T-helper 2 cell (primary cell): ENCODE measurements at places on chromosomes 16 and 17.

- DNase-seq, result no peak
Observed at GRCh38 chr17:28252436-28252835, 66.6 kb upstream of the TMEM97 start.

- DNase-seq, result no peak
Observed at GRCh38 chr16:58127033-58127556, 2.1 kb downstream of the CFAP20 start.

DNA sequence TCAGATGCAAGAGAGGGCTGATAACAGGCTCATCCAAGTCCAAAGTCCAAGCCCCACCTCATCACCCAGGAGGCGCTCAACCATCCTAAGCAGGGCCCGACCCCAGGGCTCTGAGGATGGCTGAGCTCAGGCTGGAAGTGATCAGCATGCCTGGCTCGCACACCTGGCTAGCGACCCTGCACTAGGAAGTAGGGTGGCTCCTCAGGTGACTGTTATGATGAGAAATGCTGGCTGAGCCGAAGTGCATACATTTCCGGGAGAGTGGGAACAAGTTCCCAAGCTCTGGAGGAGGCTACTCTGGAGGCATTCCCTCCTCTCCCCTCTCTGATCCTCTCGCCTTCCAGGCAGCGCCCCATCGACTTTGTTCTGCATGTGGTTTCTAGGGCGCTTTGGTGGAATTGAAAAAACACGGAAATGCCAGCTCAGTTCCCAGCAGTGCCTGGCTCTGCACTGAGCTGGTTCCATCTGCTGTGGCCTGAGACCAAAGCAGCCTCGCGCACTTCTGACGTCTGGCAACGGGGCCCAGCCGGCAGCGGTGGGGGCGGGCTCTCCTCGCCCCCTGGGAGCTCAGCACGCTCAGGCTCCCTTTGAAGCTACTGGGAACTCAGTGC lies 130.3 kb downstream of the IRF8 start:
- DNase-seq, result no peak

DNA sequence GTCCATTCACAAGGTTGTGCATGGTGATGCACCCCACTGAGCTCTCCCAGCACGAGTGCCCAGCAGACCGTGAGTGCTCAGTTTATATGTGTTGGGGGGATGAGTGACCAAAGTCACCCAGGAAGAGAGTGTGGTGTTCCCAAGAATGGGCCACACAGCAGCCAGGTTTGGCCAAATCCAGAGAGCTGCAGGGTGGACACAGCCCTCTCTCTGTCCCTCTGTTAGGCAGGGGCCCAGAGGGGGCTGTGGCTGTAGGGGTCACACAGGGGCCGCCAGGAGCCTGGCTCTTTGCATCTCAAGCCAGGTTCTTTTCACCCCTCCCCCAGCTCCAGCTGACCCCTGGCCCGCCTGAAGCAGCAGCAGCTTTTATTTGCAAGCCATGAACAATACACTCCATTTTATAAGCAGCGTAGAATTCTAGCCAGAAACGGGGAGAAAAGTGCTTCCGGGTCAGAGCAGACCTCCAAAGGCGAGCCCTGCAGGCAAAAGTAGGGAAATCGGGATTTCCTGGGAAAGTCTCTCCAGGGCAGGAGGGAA lies 13.3 kb downstream of the COTL1 start:
- DNase-seq, result no peak

DNA sequence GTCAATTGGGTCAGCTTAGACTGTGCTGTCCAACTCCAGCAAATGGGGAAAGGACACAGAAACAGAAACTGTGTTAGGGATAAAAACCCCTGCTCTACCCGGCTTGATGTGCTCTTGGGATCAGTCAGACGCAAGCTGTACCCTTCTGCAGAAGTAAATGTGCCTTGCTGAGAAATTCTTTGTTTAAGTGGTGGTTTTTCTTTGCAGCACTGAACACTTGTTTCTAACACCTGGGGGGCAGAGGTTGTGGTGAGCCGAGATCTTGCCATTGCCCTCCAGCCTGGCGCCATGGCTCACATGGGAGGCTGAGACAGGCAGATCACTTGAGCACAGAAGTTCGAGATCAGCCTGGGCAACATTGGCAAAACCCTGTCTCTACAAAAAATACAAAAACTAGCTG lies 18.5 kb upstream of the ARL4D start:
- DNase-seq, result no peak

DNA sequence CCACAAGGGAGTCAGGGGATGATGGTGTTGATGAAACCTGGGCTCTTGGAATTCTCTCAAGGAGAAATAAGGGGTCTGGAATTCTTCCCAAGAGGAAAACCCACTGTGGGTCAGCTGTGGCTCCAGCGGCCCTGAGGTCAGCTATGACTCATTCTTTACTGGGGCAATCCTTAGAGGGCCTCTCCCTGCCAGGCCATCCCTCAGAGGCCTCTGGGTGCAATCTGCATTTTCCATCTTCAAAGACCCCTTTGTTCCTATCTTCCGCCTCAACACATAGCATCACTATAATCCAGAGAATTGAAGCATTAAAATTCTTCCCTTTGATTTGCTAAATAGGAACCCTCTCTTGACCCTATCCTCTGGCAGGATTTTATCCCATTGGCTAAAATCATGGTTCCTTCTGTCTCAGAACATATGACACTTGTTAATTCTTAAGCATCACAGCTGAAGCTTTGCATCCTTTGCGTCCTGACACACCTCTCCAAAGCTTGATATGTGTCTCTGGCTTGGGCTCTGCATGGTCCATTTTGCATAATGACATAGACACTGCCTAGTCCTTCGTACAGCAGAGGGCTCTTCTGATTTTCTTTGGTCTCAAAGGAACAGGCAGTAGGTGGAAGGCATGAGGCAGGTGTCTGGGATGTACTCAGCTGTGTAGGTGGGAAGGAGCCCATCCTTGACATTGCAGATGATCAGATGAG lies 4.4 kb upstream of the KRT37 start:
- DNase-seq, result no peak

GRCh38 chr17:37079735-37080134 lies 131.0 kb downstream of the AATF start:
- DNase-seq, result no peak

GRCh38 chr17:50468304-50469207 lies at the start of gene CHAD:
TSS of gene CHAD (minus strand) at chr17:50468880. CDS start at chr17:50468813, 67 bp downstream.
- DNase-seq, result no peak
